GM12891 (cell line): ENCODE measurements at places on chromosomes 7 and 10.

- no peak for DNase-seq
Observed at GRCh38 chr7:4722960-4723630, 41.0 kb downstream of the FOXK1 start.

GRCh38 chr10:11245510-11245909 lies 227.8 kb downstream of the CELF2 start:
- DNase-seq, result no peak

DNA sequence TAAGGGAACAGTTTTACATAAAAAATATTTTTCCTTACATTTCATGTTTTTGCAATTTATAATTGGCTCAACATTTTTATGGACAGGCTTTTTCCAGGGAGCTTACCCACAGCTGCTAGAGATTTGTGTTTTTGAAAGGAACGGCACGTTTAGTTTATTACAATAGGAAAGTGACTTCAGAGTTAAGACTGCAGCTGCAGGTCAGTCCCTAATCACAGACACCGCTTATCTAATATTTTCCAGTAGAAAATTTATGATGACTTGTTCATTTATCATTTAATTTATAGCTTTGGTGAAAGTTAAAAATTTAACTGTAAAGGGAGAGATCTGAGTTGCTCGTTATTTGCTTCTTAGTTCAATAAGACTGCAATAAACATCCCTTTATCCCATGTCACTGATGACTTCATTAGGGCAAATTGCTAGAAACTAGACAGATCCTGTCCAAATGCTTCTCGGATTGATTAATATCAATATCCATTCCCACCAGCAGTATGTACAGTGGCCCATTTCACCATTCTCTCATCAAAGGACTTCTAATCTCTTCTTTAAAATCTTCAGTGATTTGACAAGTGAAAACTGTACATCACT lies 97.0 kb upstream of the ODAD2 start:
- no peak for DNase-seq

- no peak for DNase-seq
Observed at GRCh38 chr10:92800134-92800733, 48.1 kb upstream of the EXOC6 start.

GRCh38 chr7:151999424-152000090 lies 25.9 kb upstream of the GALNT11 start:
- no peak for DNase-seq

DNA sequence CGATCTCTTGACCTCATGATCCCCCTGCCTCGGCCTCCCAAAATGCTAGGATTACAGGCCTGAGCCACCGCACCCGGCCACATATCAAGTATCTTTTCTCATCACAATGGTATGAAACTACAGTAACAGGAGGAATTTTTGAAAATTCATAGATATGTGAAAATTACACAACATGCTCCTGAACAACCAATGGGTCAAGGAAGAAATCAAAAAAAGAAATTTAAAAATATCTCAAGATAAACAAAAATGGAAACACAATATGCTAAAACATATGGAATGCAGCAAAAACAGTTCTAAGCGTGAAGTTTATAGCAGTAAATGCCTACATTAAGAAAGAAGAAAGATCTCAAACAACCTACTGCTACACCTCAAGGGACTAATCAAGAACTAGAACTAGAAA lies 59.8 kb upstream of the ADAM12 start:
- DNase-seq, result no peak

GRCh38 chr7:107995184-107996071 lies 7.5 kb downstream of the LAMB1 start:
- DNase-seq, result no peak

DNA sequence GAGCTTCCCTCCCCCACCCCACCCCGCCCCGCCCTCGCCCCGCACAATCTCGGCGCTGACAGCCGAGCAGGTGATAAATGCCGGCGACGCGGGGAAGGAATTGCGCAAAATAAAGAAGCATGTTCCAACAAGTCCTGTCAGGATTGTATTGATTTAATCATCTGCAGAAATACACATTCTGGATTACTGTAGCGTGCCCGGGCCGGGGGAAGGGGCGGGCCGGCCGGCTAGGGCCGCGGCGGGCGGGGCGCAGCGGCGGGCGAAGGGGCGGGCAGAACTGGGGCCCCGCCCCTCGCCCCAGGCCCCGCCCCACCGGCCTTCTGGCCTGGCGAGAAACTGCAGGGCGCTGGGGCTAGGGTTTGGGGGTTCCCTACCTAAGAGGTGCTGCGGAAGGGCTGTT lies 88.9 kb upstream of the PAX2 start:
- no peak for DNase-seq

DNA sequence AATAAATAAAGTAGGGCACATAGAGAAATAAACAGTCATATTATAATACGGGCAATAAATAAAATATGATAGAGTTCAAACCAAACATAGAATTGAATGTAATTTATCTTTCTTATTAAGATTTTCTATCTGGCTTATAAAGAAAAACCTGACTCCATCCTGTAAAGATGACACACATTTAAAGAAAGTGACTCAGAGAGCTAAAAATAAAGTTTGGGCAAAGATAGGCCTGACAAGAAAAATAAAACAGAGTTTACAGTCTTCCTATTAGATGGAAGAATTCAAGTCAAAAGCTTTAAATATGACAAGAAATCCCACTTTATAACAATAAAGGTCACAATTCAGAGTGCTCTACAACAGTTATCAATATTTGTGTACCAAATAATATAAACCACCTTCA lies 580.6 kb downstream of the PHTF2 start:
- DNase-seq, result no peak

DNA sequence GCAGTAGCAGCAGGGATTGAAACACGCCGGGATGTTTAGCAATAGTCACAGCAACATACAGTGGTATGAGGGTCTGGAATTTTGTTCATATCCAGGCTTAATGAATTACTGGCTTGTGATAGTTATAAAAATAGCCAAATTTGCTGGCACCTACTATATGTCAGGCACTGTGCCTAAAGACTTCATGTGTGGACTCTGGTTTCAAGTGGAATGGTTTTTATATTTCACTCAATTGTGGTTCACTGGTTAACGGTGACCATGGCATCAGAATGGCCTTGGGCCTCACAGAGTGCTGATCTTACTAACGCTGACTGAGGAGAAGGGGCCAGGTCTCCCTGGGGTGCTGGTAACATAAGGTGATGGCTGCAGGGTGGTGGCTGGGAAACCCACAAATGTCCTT lies 55.7 kb downstream of the CELF2 start:
- no peak for DNase-seq

DNA sequence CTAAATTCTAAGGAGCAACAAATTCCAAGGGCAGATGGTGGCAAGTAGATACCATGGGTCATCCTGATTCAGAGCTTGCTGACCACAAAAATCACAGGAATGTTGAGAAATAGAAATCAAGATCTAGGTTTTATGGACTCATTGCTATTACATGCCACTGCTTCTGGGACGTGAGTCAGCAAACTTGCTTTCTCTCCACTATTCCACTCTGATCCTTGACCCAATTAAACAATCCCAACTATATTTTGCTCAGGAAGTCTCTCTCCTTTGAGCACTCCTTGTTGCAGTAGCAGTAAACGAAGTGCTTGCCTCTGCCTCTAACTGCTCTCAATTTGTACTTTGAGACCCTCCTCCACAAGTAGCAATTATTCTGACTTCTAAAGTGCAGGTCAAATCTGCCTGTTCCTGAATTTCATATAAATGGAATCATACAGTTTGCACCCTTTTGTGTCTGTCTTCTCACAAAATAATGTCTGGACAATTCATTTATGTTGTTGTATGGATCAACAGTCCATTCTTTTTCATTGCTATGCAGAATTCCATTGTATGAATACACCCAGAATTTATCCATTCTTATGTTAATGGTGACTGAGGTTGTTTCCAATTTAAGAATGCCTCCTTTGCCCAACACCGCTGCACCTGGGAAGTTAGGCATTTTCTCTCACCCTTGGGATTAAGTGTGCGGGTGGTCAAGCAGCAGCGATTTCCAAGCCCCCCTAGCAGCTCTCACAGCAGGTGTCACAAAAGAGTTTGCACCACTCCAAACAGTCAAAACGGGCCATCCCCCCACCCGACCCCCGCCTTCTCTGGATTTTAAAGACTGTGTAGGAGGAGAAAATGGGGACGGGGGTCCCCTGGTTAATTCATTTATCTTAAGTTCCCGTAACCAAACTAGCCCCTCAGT lies 35.9 kb downstream of the ACSM6 start:
- no peak for DNase-seq
